Foreskin keratinocyte (primary cell): ENCODE measurements at places on chromosomes 6 and 20. TPM values are rescaled to one million over a fixed set of nuclear protein-coding genes. Genes with fewer than 3 reads are reported as not detected.

PDYN gene
- not detected in 2 replicates for polyA plus RNA-seq

TOMM34 gene
- 53.1 and 57.7 TPM in 2 replicates for polyA plus RNA-seq

NRSN1 gene
- not detected in 2 replicates for polyA plus RNA-seq

SNX21 gene
- polyA plus RNA-seq: 12.0 and 15.5 TPM in 2 replicates

SLC13A3 gene
- polyA plus RNA-seq: 4.6 and 5.3 TPM in 2 replicates
